ENCODE measurements at places on chromosomes 3 and 15.

GRCh38 chr3:122921791-122922651 is 105.5 kb downstream of the SEMA5B start:
- no peak for DNase-seq

- DNase-seq = no peak
These were observed 138.6 kb downstream of the P2RY1 start for GRCh38 chr3:152973575-152973974.

DNA sequence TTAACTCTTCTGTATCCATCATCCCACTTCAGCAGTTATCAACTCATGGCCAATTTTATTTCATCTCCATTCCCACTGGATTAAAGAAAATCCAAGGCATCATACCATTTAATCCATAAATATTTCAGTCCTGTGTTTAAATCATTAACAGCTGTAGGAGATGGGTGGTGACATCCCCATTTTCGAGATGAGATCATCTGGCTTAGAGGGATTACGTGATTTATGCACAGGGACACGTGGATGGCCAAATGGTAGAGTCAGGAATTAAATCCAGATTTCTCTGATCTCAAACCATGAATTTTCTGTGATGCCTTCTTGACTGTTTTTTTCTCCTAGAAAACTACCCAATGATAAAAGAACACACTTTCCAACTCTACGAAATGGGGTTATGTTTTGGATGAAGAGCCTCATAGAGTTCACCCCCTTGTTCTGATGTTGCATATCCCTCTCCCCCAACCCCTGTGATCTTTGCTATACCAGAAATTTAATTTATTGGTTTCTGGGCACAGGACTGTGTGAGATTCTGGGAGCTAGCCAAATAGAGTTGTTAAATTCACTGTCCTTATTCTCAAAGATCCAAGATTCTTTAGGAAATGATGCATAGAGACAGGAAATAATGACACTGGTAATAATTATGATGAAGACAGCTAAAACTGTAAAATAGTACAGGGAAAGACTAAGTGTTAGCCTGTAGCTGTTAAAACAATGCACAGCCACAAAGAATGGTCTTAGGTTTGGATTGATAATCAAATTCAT is 7.4 kb downstream of the ZNF589 start:
- DNase-seq = no peak

- DNase-seq = no peak
These were observed 20.9 kb downstream of the PGBD4 start for GRCh38 chr15:34122771-34123183.

DNA sequence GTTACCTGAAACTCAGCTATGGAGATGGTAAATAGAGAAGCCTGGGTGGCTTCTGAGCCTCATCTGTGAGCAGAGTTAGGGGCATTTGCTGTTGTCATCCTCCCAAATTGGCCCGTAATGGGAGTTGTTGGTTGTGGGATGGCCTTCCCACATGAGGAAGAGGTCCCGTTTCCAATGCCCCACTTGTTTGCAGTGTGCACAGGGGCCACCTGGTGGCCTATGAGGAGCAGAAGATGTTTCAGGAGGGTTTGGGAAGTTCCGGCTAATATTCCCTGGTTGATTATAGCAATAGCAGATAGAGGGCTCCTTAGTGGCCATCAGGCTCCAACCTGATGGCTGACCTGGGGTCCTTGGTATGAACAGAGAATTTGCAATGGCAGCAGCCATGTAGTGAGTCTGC is 1546.5 kb downstream of the OTOL1 start:
- no peak for DNase-seq

- no peak for DNase-seq
These were observed 1.1 kb downstream of the TCTA start for GRCh38 chr3:49413338-49413734.

DNA sequence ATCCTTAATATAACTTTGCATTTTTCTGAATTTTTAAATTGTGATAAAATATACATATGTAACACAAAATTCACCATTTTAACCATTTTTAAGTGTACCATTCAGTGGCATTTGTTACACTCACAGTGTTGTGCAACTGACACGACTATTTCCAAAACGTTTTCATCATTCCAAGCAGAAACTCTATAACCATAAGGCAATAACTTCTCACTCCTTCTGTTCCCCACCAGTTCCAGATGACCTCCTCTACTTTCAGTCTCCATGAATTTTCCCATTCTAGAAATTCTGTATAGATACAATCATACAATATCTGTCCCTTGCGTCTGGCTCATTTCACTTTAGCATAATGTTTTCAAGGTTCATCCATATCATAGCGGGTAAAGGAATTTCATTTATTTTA is 223.5 kb upstream of the TTC14 start:
- no peak for DNase-seq

DNA sequence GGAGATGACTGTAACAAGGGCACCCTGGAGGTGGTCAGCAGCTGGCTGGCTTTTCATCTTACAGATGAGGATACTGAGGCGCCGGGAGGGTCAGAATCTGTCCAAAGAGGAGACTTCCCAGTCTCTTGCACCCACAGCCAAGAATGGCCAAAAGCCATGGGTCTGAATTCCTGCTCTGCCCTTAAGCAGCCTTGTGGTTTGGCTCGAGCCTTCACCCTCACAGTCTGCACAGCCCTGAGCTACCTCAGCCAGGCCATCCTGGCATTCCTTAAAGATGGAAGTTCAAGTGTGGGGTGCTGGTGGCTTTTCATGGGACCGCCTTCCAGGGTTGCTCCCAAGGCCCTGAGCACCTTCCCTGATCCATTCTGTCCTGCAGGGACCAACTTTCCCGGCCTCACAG is 59.2 kb downstream of the CACNA2D2 start:
- DNase-seq = no peak
